Natural killer cell treated with Interleukin-12 subunit alpha and Interleukin-12 subunit beta and Interleukin-15 and Interleukin-18, amount 100 ng/mL, for 72 hours (primary cell): ENCODE measurements at places on chromosomes 2 and 18. TPM values are rescaled to one million over a fixed set of nuclear protein-coding genes. Genes with fewer than 3 reads are reported as not detected.

Gene PRSS56
- total RNA-seq = not detected

Gene ATL2
- 53.1 TPM for total RNA-seq

Gene TRIM43
- total RNA-seq = not detected

Gene REG1B
- not detected for total RNA-seq

Gene TMEM178A
- not detected for total RNA-seq

Gene FARP2
- total RNA-seq = 49.2 TPM

Gene G6PC2
- not detected for total RNA-seq

Gene GLI2
- total RNA-seq = not detected

Gene SLC16A14
- total RNA-seq = 1.00 TPM

Gene IL36RN
- total RNA-seq = not detected

Gene ABCG5
- total RNA-seq = not detected

Gene RALB
- total RNA-seq = 43.2 TPM

Gene POTEI
- total RNA-seq = not detected

Gene MLPH
- not detected for total RNA-seq

Gene UGT1A7
- not detected for total RNA-seq

Gene ST6GAL2
- not detected for total RNA-seq

Gene DSC2
- total RNA-seq = not detected

Gene TUBB8B
- total RNA-seq = not detected

Gene CFC1
- not detected for total RNA-seq

Gene RNF181
- 149 TPM for total RNA-seq

Gene ARID5A
- total RNA-seq = 81.4 TPM

Gene ABCA12
- not detected for total RNA-seq

Gene FAM117B
- 3.0 TPM for total RNA-seq

Gene DES
- total RNA-seq = not detected

Gene TCF23
- not detected for total RNA-seq

Gene MARS2
- total RNA-seq = 31.4 TPM

Gene DCC
- total RNA-seq = not detected

Gene PPP1R1C
- not detected for total RNA-seq

Gene POTEJ
- total RNA-seq = not detected

Gene RAB3GAP1
- 11.4 TPM for total RNA-seq

Gene LRRTM1
- not detected for total RNA-seq

Gene SULT1C2
- total RNA-seq = not detected

Gene LMAN2L
- 8.3 TPM for total RNA-seq

Gene FAM110C
- 1.6 TPM for total RNA-seq

Gene CDH2
- total RNA-seq = not detected

Gene CSRNP3
- total RNA-seq = not detected

Gene GAREM1
- not detected for total RNA-seq

Gene TLX2
- total RNA-seq = 0.12 TPM

Gene PER2
- total RNA-seq = 13.8 TPM

Gene IL36G
- not detected for total RNA-seq

Gene COL6A3
- 0.11 TPM for total RNA-seq
